ENCODE measurements at places on chromosomes 5 and 9.

DNA sequence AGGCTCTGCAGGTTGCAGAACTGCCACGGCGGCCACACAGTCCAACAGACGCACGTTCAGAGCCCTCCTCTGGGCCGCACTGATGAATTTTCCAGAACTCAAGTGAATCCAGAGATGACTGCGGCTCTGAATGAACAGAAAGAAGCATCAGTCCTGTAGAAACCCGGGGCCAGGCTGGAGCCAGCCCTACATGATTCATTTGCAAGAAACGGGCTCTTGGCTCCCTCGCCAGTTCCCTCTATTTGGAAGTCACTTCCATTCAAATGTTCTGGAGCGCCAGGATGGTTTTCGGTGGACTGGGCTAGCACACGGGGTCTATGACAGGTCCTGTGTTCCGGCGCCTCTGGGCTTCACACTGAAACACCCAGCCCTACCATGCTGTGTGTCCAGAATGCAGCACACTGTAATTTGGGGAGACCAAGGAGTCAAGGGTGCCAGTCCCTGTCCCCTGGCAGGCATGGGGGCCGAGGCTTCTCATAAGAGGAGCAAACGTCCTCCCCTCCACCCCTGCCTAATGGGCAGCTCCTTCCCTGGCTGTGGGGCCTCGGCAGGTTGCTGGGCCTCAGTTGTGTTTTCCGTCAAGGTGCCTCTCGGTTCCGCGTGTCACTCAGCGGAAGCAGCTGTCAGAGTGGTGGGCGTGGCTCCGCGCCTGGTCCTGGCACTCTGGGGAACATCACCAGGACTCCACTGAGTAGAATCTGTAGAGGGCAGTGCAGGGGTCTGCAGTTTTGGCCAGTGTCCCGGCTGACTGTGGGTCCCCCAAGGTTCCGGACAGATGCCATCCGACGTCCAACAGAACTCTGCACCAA, 18.1 kb upstream of the COL5A1 start:
- DNase-seq, result no peak

GRCh38 chr5:125798307-125798706, 624.9 kb upstream of the GRAMD2B start:
- DNase-seq, result no peak

DNA sequence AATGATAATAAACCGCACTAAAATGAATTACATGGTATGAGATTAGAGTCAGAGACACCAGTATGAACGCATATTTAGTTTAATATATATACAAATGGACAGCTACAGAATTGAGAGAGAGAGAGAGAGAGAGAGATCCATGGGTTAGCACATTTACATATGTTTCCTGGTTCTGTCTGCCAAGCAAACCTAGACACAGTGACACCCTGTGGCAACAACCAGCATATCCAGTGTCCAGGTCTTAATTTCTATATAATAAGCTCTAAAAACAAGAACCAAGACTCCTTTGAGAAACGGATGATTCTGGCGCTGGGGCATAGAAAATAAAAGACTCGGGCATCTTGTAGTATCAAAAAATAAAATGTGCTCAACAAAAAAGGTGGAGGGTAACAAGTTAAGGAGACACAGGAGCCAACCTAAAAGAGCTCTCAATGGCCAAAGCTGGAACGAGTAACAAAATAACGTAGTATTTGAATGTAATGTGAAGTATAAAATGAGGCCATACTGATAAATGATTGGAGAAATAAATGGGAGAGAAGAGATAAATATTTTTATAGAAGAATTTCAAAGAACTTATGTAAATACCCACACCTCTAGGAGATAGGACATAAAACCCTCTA, 84.5 kb downstream of the RFX3 start:
- DNase-seq, result no peak

DNA sequence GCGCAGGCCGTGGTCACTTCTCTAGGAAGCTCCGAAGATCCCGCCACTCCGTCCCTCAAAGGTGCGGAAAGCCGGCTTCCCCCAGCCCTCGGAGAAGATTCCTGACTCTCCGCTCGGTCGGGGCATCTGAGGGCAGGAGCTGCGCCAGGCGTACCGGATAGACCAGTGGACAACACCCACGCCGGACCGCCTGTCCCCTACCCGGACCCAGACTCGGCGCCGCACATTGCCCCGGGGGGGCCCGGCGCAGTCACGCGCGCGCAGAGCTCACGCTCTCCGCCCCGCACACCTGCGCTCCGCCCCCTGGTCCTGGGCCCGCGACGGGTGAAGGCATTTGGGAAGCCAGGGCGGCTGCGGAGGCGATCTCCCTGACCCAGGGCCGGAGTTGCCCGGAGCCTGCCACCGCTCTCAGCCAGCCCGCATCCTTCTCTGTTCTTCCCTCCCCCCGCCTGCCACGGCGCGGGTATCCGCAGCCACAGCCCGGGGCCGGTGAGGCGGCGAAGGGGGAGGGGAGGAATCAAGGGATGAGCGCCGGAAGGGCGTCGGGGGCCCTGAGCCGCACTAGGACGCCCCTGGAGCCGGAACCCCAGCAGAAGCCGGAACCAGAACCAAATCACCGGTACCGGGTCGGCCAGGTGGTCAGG, 448 bp downstream of the RELL2 start:
- DNase-seq, result no peak

DNA sequence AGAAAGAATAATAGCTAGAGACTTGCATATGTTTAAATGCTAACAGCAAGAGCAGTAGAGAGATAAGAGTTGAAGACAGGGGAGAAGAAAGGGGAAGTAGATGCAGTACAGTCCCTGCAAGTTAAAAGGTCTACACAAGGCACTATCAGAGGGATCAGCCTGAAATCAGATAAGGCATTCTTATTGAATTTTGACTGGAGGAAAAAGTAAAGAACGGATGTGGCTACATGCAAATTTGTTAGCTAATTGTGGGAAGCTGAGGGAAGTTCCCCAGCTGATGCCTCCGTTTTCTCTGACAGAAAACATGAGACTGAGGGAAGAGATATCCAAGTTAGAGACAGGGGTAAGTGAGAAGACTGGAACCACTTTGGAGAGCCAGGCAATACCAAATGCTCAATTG, 12.9 kb upstream of the RHOBTB3 start:
- DNase-seq, result no peak
